ENCODE measurements at places on chromosomes 13 and 19.

- no peak for DNase-seq
These were observed 52.6 kb downstream of the RASA3 start for GRCh38 chr13:114079601-114080536.

DNA sequence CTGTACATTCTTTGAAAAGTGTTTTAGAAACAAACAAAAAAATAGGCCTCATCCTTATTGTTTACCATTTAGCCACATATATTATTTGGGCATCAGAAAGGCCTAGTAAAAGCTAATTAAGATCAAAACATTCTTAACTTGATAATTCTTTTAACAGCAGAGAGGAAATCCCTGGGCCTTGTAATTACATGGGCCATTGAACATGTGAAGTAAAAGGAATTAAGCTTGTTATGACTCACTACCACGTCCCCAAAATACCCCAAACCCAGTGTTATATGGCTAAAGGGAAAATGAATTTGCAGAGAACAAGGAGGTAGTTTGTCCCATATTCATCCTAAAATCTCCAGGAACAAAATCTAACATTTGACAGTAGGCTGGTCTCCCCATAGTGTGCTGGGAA, 439.8 kb downstream of the ITGBL1 start:
- no peak for DNase-seq

DNA sequence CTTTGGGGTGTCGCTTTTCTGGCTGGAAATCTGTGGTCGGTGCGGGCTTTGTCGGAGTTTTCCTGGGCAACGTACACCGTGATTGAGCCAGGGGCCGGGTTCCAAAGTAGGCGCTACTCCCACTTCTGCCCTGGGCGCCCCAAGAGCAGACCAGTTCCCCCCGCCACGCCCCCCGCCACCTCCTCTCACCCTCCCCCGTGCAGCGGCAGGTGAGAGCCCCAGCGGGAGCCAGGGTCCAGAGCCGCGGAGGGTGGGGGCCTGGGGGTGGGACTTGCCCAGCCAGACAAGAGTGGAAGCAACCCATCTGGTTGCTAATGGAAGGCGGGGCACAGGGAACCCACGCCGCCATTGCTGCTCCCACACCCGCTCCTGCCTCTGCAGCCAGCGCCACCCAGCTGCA, 2195.9 kb downstream of the PCDH9 start:
- DNase-seq, result no peak

GRCh38 chr13:67964986-67965385, 734.9 kb upstream of the PCDH9 start:
- no peak for DNase-seq

- no peak for DNase-seq
These were observed 374.4 kb downstream of the SPRY2 start for GRCh38 chr13:79966493-79966895.

- DNase-seq, result no peak
These were observed 6.3 kb downstream of the GPR108 start for GRCh38 chr19:6730941-6731670.

DNA sequence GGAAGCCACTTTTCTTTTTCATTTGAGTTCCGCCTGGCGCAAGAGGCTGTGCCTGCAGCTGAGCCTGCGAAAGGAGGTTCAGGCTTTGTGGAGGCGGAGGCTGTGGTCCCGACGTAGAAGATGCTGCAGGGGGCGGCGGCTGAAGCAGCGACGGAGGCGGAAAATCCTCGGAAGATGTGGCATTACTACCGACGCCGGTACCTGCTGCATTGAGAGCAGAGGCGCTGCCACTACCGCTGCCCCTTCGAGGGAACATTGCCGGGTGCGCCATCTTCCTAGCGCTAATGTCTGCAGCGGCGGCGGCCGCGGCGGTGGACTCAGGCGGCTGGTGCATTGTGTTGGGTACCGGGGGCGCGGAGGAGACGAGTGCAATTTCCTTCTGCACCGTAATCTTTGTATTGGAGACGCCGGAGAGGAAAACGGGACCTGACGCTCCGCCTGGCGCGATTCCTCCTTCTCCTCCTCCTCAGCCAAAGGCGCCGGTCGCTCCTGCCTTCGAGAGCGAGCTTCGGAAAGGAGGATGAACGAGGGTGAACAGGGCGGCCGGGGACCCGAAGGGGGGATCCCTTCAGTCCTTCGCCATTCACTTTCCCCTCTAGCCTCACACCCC, at the start of gene TSC22D1:
Gene TSC22D1 (minus strand): TSS at position 590 of the 610 bp plus-strand sequence. CDS start 256 bp downstream, at position 334.
- peak; percentile 59 for DNase-seq

GRCh38 chr13:80338781-80339562, 2.0 kb downstream of the SPRY2 start:
- DNase-seq, result no peak

DNA sequence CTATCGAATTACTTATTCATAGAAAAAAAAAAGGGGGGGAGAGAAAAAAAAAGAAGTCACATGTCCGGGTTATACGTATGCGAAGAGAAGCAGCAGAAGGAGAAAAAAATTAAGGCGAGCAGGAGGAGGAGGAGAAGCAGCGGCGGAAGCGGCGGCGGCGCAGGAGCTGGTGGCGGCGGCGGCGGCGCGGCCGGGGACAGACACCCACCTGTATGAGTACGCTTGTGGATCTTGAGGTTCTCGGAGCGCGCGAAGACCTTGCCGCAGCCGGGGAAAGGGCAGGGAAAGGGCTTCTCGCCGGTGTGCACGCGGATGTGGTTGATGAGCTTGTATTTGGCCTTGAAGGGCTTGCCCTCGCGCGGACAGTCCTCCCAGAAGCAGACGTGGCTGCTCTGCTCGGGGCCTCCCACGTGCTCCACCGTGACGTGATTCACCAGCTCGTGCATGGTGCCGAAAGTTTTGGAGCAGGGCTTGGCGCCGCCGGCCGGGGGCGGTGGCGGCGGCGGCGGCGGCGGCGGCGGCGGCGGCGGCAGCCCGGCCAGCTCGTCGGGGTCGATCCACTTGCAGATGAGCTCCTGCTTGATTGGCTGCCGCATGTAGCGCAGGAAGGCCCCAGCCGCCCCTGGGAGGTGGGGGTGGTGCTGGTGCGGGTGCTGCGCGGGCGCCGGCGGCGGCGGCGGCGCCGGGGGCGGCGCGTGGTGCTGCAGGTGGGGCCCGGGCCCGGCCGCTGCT, 1.5 kb downstream of the ZIC5 start:
- no peak for DNase-seq

DNA sequence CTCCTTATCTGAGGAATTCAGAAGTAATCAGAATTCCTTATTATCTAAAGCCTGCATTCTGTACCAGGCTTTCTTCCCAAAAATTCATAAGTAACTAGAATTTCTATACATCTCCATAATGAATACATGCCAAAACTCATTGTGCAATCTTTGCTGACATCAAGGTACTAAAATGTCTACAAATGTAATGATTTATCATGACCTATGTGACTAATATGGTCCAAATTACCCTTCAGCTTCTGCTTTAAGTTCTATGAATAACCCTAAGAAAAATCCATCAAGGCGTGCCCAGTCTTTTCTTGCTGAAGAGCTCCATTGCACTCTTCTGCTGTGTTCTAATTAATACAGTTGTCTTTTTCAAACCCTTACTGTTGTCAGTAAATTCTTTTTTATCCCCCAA, 58.5 kb upstream of the SLITRK1 start:
- DNase-seq, result no peak

DNA sequence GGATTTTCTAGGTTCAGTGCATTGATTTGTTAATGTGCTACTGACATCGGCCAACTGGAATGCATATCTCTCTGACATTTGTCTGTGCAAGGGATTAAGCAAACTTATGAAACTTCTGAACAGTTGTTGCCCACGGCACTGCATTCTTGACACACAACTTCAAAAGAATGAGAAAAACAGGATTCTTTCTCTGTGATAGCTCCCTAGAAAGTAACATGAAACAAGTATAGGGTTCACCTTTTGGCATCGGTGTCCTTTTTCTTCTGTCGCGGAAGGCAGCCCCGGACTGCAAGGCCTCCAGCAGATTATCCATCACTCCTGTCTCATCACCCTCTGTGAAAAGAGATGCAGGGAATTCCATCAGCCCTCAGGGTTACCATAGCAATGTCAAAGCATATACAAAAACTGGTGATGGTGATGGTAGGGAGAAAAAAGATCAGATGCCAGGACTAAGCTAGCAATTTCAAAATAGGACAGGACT, 389.2 kb downstream of the DIAPH3 start:
- DNase-seq, result no peak

- DNase-seq, result no peak
These were observed 6.9 kb upstream of the MEF2B start for GRCh38 chr19:19176950-19177349.

DNA sequence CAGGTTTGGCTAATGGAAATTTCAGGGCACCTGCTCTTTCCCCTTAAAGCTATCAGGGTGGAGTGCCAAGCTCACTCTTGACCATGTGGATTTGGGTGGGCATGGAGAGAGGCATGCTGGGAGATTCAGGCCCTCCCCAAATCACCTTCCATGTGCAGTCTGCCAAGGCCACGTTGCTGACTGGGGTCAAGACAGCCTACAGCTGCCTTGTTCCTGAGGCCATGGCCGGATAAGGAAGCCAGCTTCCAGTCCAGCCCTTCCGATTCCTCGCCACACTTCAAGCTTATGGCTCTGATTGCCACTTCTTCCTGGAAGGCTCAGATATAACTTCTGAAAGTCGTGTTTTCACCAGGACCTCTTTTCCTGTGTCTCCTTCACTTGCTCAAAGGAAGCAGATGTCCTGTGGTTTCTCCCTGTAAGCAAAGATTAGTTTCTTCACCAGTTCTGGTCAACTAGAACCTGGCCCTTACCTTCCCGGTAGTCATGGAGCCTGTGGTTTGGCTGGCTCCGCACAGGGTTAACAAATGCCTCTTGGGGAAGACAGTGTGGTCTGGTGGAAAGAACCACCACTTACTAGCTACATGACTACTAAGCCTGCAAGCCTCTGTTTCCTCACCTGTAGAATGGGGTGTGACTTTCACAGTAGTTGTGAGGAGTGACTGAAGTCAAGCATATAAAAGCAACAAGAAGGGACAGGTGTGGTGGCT, 16.1 kb upstream of the TPT1 start:
- DNase-seq, result no peak

- DNase-seq, result no peak
These were observed 16.6 kb upstream of the ATP12A start for GRCh38 chr13:24663586-24663985.

- DNase-seq, result no peak
These were observed 68.6 kb downstream of the SPACA7 start for GRCh38 chr13:112444416-112445399.

- no peak for DNase-seq
These were observed 77.2 kb upstream of the TMTC4 start for GRCh38 chr13:100751826-100752225.

DNA sequence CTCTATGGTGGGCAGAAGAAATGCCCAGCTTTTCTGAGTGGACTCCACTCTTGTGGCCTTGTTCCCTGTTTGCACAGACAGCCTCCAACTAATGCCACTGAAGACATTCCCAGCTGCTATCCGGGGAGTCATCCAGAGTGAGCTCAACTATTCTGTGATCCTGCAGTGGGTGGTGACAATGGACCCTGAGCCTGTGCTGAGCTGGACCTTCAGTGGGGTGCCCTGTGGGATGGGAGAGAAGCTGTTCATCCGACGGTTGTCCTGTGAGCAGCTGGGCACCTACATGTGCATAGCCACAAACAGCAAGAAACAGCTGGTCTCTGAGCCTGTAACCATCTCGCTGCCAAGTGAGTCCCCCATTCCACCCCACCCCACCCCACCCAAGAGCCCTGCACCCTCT, 10.3 kb downstream of the IGSF23 start:
- DNase-seq, result no peak

GRCh38 chr13:23175920-23176319, 4.9 kb upstream of the SGCG start:
- no peak for DNase-seq

GRCh38 chr13:31167490-31167889, 5.8 kb upstream of the HSPH1 start:
- no peak for DNase-seq

DNA sequence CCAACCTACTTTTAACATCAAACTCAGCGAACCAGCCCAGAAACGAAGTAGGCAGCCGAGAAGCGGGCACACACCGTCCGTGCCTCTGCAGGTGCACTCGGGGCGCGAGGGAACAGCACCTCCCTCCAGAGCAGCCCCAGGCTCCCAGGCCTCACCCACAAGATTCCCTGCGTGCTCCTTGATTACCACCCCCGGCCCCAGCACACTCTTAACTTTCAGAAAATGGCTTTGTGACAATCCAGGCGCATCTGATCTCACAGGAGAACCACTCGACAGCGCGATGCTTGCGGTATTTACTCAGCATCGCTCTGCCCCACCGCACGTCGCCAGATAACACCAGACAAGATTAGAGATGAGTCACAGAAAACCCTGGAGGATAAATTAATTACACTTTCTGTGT, 134.9 kb upstream of the SPACA7 start:
- DNase-seq, result no peak

GRCh38 chr13:80823472-80823871, 482.5 kb upstream of the SPRY2 start:
- DNase-seq, result no peak

DNA sequence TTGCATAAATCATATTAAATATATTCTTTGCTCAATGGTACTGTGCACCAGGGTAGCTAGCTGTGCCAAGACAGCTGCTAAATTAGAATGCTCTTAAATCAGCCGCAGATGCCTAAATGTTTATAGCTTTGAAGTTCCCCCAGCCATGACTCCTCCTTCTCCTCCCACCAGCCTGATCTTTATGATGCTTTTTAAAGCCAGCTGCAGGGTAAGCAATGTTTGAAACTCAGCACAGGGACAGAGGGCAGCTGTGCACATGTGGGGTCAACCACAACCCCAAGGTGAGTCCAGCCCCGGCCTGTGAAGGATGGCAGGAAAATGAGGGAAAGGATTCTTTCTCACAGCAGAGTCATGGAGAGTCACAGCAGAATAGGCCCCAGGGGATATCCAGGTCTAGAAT, 635.7 kb downstream of the UQCRFS1 start:
- DNase-seq, result no peak

DNA sequence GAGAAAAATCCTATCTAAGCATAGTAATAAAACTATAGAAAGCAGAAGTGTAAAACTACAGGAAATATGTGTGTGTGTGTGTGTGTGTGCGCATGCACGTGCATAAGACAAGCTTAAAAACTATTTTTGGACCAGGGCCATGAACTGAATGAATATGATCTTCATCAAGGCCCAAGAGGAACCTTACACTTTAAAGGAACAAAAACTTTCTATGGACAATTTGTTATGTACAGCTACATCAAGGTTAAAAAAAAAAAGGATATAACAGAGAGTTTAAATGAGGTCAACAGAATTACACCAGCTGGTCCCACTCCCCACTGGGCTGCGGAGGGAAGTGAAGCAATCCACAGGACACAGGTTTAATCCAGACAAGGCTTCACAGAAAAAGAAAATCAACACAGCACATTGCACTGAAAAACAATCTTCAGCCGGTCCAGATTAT, 151.1 kb downstream of the LHFPL6 start:
- no peak for DNase-seq
